Peyer's patch (tissue), 4 donors: ENCODE measurements at places on chromosomes 7 and 10. TPM values are rescaled to one million over a fixed set of nuclear protein-coding genes. Genes with fewer than 3 reads are reported as not detected.

DNA sequence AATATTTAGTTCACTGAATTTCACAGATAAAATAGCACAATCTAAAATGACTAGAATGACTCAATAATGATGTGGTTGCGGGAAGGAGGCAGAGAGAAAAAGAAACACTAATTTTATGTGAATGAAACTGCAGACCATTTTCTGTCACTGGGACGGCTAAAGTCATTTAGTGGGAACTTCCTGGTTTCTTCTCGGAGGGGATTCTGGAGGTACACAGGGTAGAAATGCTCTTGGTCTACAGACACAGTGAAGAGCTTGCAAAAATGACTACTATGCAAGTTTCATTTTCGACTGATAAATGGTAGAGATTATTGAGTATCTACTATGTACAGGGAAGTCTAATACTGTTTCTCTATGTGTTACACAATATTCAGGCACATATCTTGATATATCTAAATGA, 63.5 kb upstream of the LRRN3 start:
- no peaks in the 10 kb centered on the region for H3K36me3 ChIP-seq
- no peaks in the 10 kb centered on the region for H3K4me1 ChIP-seq
- H3K27me3 ChIP-seq: no peaks in the 10 kb centered on the region
- no peak for DNase-seq
- H3K4me3 ChIP-seq: no peak overlapping the region
- H3K27ac ChIP-seq: no peak overlapping the region

GRCh38 chr7:32611201-32612099, 116.2 kb downstream of the AVL9 start:
- no peak overlapping the region for H3K27ac ChIP-seq
- DNase-seq: no peak
- no peaks in the 10 kb centered on the region for H3K36me3 ChIP-seq
- H3K4me3 ChIP-seq: no peak overlapping the region

- DNase-seq: no peak
- no peak overlapping the region for H3K4me3 ChIP-seq
- no peaks in the 10 kb centered on the region for H3K27me3 ChIP-seq
- H3K4me1 ChIP-seq: no peaks in the 10 kb centered on the region
- no peaks in the 10 kb centered on the region for H3K36me3 ChIP-seq
These were observed 166.4 kb downstream of the PPP1R17 start for GRCh38 chr7:31853380-31853779.

Gene RAB19
- 10.7 TPM for total RNA-seq

GRCh38 chr7:101959829-101960228, 142.4 kb downstream of the CUX1 start:
- DNase-seq: no peak
- H3K27ac ChIP-seq: no peak overlapping the region
- no peaks in the 10 kb centered on the region for H3K36me3 ChIP-seq
- H3K27me3 ChIP-seq: no peaks in the 10 kb centered on the region
- H3K4me1 ChIP-seq: no peaks in the 10 kb centered on the region
- H3K4me3 ChIP-seq: no peak overlapping the region

DNA sequence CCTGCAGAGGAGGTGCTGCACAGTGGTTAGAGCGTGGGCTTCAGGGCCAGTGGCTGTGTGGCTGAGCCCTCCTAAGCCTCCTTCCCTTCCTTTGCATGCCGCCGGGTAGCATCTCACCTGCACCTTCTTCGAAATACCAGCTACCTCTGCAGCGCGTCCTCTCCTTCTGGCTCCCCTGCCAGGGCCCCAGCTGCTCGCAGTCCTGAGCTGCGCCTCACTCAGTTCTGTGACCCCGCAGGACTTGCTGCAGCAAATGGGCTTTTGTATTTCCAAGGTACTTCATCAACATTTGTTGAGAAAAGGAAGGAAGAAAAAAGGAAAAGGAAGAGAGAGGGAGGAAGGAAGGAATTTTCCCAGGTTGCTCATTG, 146.7 kb upstream of the PRR15 start:
- no peak overlapping the region for H3K27ac ChIP-seq
- H3K36me3 ChIP-seq: no peaks in the 10 kb centered on the region
- no peaks in the 10 kb centered on the region for H3K27me3 ChIP-seq

DNA sequence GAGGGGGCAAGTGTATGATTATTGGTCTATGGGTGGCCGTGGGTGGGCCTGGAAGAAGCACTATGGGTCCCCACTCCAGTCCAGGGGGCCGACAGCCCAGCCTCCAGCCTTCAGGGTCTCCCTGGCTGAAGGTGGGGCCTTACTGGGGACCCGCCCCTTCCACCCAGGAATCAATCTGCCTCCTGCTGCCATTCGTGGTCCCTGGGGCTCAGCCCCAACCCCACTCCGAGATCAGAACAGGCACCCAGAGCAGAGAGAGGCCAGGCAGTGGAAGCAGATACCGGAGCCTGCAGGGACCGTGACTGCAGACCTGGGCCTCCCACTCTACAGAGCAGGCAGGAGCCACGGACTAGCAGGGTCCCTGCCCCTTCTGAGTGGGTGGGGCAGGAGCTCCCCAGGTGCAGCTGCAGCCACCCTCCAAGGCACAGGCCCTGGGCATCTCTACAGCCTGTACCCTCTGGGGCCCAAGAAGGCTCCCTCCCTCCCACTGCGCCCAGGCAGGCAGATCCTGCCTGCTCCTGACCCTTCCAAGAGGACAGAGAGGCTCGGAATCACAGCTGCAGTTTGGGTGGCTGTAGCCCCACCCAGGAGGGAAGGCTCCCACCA, 13.6 kb upstream of the FOXL3 start:
- no peaks in the 10 kb centered on the region for H3K4me1 ChIP-seq
- no peaks in the 10 kb centered on the region for H3K36me3 ChIP-seq
- no peak overlapping the region for H3K4me3 ChIP-seq
- no peaks in the 10 kb centered on the region for H3K27me3 ChIP-seq

DNA sequence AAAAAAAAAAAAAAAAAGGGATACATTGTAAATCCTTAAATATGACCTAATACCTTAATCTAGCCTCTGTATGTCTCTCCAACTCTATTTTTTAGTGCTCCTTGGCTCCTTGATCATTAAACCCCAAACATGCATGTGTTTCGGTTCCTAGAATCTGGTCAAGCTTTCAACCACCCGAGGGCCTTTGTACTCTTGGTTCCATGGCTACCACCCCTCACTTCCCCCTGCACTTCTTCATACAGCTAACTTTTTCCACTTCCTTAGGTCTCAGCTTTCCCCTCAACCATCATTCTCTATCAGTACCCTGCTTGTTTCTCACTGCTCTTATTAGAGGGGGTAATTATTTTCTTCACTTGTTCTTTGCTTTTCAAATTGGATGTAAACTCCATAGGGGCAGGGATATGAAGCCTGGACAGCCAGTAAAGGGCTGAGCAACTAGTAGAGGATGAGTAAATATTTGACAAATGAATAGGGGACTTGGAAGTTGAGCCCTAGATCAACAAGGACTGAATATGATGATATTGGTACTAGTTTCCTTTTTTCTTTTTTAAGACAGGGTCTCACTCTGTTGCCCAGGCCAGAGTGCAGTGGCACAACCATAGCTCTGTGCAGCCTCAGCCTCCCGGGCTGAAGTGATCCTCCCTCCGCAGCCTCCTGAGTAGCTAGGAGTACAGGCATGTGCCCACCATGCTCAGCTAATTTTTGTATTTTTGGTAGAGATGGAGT, 4.3 kb upstream of the GDI2 start:
- peaks cover 12% of the 10 kb centered on the region for H3K4me1 ChIP-seq
- no peak overlapping the region for H3K27ac ChIP-seq
- no peak for DNase-seq
- no peaks in the 10 kb centered on the region for H3K27me3 ChIP-seq
- H3K36me3 ChIP-seq: no peaks in the 10 kb centered on the region
- H3K4me3 ChIP-seq: no peak overlapping the region

GRCh38 chr10:72638586-72639440, 12.9 kb upstream of the MICU1 start:
- H3K27me3 ChIP-seq: no peaks in the 10 kb centered on the region
- H3K27ac ChIP-seq: no peak overlapping the region
- no peaks in the 10 kb centered on the region for H3K36me3 ChIP-seq
- no peak for DNase-seq

- no peaks in the 10 kb centered on the region for H3K27me3 ChIP-seq
These were observed 4.1 kb downstream of the NHLRC2 start for GRCh38 chr10:113858541-113858940.

DNA sequence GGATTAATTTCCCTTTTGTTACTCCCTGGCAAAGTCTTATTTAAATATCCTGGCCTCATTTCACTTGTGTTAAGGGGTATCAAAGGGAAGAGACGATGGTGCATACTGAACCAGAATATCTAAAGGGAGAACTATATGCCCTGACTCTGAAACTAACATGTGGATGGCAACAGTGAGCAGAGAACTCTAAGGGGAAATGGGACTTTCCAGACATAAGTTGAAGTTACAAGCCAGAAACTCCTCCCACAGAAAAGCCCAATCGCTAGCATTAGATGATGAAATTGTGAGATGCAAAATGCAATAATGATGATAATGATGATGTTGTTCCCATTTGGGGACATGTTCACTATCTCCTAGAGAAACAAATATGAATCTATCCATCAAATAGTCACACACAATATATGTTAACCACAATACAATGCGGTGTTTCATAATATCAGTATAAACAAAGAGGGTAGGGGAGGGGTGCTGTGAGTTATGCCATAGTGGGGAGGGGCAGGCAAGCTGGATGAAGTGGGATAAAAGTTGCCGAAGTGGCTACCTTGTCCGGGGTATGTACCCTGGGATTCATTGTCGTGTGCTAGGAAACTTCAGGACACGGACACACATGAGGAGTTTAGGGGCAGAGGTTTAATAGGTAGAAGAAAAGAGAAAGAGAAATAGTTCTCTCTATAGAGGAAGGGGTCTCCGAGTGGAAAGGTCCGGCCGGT, 37.1 kb downstream of the TMEM229A start:
- H3K27me3 ChIP-seq: no peaks in the 10 kb centered on the region
- H3K4me1 ChIP-seq: no peaks in the 10 kb centered on the region
- DNase-seq: no peak
- H3K4me3 ChIP-seq: no peak overlapping the region
- H3K36me3 ChIP-seq: no peaks in the 10 kb centered on the region

DNA sequence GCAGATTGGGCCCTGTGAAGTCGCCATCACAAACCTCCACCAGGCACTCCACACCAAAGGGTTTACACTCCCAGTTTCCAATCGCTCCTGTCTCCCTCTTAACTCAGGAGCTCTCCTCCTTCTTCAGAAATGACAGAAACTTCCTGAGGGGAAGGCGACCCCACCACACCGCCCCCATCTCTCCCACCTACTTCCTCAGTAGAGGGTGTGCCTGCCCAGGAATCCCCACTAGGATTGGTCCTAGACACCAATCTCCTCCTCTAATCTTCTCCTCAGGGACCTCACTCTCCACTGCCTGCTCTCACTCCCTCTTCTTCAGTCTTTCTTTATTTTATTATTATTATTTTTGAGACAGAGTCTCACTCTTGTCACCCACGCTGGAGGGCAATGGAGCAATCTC, 5.9 kb upstream of the INSIG1 start:
- no peak overlapping the region for H3K4me3 ChIP-seq
- no peaks in the 10 kb centered on the region for H3K36me3 ChIP-seq
- DNase-seq: peak; percentile 11

DNA sequence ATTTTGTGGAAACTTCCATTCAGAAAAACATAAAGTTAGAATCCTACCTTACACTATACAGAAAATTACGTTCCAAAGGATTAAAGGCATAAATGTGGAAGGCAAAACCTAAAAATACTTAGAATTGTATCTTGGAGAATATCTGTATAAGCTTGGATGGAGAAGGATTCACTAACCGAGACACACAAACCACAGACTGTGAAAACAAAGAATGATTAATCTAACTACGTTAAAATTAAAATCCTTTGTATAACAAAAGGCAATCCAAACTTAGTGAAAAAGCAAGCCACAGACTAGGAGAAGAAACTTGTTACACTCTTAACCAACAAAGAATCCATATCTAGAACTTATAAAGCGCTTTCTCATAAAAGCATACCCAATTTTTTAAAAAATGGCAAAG, 678.8 kb downstream of the INHBA start:
- H3K36me3 ChIP-seq: no peaks in the 10 kb centered on the region
- no peak overlapping the region for H3K27ac ChIP-seq
- H3K27me3 ChIP-seq: no peaks in the 10 kb centered on the region
- H3K4me1 ChIP-seq: no peaks in the 10 kb centered on the region
- H3K4me3 ChIP-seq: no peak overlapping the region

DNA sequence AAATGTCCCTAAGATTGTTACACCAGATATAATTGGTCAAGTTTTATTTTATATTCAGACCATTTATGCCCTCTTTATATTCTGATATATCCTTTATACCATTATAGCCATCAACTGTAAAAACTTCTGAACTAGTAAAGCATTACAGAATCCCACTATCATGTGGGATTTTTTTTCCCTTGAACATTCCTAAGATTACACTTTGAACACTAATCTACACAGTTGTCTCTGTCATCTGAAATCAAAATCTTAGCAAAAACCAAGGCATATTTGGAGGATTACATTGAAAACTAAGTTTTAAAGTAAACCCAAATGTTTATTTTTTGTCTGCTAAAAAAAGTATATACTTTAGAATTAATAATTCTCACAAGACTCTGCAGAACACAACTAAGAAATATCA, 116.2 kb upstream of the GPR22 start:
- no peaks in the 10 kb centered on the region for H3K4me1 ChIP-seq
- no peaks in the 10 kb centered on the region for H3K27me3 ChIP-seq
- no peak for DNase-seq
- H3K36me3 ChIP-seq: no peaks in the 10 kb centered on the region
- H3K4me3 ChIP-seq: no peak overlapping the region
- no peak overlapping the region for H3K27ac ChIP-seq

DNA sequence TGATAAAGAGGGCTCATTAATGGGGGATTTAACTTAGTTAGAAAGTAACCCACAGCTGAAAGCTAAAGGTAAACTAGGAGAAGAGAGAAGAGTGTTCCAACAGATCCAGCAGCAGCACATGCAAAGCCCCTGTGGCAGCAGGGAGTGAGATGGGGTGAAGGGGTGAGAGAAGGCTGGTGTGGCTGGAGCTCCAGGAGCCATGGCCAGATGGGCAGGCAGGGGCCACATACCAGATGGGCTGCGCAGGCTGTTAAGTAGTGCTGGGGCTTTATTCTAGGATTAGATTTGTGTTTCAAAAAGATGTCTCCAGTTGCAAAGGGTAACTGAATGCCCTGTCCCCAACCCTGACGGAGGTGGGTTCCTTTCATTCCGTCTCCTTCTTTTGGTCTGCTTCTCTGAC, 33.2 kb downstream of the HIF1AN start:
- no peak for DNase-seq
- no peak overlapping the region for H3K27ac ChIP-seq
- no peak overlapping the region for H3K4me3 ChIP-seq

Gene OR13A1
- not detected for total RNA-seq

DNA sequence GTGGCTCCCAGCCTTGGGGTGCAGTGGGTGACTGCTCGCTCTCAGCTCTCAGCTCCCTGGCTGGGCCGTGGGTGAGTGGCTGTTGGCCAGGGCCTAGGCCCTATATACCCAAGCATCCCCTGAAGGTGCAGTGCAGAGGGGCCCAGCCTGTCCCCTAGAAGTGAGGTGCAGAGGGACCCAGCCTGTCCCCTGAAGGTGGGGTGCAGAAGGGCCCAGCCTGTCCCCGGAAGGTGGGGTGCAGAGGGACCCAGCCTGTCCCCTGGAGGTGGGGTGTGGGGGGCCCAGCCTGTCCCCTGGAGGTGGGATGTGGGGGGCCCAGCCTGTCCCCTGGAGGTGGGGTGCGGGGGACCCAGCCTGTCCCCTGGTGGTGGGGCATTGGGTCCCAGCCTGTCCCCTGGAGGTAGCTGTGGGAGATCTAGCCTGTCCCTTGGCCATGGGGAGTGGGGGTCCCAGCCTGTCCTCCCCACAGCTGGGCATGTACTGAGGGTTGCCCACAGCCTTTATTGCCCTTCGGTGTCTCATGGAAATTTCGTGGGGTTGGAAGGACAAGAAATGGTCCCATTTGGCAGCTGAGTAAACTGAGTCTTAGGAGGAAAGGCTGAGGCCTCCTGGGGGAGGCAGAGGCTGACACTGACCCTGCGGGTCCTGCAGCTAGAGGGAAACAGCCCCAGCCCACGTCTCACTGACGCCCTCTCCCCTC, 17.5 kb upstream of the LFNG start:
- H3K4me1 ChIP-seq: no peaks in the 10 kb centered on the region
- no peak for DNase-seq
- no peak overlapping the region for H3K27ac ChIP-seq
- H3K36me3 ChIP-seq: no peaks in the 10 kb centered on the region
